ENCODE measurements at places on chromosomes 3 and 15.

DNA sequence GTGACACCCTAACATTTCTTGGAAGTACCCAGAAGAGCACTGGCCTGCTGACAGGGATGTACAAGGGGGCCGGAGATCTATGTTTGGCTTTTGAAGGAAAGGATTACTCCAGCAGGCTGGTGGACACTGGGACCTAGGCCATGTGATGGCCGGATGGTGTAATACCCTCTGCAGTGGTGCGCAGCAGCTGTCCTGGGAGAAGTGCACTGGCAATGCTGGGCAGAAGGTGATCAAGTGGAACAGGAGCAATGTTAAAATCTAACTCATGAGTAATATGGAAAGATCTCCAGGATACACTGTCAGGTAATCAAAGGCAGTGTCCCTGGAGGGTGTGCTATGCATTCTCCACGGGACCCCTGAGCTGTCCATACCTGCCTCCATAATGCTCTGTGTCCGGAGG, 71.2 kb upstream of the POMGNT2 start:
- DNase-seq = no peak

DNA sequence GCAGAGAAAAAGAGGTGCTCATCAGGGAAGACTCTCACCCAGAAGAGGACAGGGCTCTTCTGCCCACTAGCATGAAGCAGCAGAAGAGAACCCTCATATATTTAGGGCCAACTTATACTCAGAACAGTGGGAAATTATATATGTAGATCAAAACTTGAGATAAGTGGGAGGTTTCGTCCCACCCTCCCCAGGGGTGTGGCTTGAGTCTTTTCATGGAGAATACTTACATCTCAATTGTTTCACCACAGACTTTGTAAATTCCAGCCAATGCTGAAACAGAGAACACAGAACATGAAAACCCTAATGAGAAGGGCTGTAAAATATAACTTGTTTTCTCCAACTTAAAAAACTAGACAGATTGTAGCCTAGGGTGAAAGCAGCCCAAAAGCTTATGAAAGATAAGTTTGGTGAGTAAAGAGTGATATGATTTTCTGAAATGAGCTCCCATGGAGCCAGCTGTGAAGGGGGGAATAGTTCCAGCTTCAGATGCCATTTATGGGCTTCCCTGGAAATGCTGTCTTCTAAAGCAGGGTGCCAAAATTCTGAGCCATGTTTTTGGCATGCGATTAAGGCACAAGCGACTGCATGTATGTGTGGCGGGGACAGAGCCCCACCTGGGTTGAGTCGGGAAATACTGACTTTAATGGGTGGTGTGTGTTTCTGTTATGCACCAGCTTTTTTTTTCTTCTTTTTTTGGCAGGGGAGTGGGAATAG, 92.9 kb downstream of the WDR76 start:
- no peak for DNase-seq

DNA sequence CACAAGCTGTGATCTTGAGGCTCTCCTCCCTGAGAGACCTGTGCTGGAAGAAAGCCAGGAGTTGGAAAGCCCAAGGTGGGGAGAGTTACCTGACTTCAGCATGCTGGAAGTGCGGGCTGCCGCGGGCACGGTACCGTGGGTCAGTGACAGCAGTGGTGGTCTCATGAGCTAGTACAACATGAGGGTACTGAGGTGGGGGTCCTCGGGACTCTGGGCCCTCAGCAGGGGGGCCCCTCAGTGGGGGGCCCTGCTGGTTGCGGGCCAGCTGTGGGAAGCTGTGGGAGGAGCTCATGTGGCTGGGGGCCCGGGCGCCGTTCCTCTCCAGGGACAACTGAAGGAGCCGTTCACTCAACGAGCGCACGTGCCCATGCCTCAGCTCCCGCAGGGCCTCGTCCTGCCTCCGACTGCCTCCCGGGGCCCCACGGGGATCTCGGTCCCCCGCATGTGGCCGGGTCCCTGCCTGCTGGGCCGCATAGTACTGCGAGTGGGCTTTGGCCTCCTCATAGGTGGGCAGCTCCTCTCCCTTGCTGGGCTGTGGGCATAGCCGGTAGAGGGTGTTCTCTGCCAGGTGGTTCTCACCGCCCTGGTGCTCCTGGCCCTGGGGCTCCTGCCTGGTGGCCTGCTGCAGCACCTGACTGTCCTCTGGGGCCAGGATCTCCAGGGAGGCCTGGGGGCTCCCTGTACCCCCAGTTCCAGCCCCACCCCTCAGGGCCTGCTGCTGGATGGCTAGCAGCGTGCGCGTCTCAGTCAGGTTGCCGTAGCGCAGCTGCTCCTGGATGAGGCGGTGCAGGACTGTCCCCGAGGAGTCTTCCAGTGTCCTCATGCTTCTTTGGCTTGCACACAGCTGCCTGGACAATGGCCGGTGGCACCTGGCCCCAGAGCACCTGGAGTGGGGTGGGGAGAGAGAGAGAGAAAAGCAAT, 3.4 kb downstream of the AMOTL2 start:
- DNase-seq = no peak

DNA sequence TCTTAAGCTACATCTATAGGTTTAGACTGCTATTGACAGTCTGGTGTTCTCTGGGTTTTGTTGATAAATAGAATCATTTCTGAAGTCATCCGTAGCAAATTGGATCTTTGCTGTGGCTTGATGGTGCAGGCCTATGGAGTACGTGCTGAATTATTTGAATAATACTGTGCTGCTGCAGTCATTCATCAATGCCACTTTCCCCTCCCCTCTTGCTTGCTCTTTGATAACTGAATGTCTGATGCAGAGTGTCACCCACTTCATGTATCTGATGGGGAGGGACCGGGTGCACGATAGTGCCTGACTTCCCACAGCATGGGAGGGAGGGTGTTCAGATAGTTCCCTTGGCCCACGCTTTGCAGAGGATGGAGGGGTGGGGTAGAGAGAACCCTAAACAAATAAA, 179.9 kb downstream of the AGBL1 start:
- no peak for DNase-seq

- no peak for DNase-seq
Observed at GRCh38 chr3:100641471-100642032, 32.2 kb downstream of the ADGRG7 start.

DNA sequence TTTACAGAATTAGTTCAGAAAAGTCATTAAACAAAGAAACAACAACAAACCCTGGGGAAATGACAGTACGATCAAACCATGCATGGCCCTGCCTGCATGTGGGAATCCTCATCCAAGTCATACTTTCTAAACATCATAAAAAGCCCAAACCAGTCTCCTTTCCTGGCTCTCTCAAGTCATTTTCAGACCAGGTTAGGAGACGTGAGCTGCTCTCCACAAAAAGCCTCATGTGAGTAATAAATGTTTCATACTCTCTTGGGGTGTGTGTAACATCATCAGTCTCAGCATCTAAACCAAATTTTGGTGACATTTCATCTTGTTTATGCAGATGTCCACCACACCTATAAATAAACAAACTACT, 18.9 kb downstream of the GREM1 start:
- DNase-seq = no peak

DNA sequence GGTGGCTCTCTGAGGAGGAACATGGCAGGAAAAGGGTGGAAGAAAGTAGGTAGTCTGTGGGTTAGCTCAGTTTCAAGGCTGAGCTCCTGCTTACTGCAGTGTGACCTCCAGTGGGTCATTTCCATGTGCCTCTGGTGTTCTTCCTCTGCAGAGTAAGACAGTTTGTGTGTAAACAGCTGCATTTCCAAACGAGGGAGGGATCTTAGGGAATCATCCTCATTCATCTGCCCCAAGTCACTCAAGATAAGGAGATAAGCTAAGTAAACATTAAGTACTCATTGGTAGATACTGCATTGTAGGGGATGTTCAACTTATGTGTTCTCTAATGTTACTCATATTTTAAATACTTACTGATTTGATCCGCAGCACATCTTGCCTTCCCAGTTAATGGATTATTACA, 83.6 kb downstream of the CLSTN2 start:
- no peak for DNase-seq

DNA sequence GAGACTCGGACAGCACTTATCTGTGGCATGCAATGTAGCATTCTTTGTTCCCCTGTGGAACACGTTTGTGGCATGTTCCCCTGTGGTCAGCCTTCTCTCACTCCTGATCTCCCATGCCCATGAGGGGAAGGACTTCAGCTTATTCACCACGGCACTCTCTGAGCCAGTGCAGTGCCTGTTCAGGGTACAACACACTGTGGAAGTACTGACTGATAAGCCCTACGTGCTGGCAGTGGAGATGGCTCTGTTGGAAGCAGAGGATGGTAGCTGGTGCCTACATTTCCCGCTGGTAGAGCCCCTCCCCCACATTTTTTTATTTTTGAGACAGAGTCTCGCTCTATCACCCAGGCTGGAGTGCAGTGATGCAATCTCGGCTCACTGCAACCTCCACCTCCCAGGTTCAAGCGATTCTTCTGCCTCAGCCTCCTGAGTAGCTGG, 43.5 kb upstream of the ETV5 start:
- DNase-seq = no peak

DNA sequence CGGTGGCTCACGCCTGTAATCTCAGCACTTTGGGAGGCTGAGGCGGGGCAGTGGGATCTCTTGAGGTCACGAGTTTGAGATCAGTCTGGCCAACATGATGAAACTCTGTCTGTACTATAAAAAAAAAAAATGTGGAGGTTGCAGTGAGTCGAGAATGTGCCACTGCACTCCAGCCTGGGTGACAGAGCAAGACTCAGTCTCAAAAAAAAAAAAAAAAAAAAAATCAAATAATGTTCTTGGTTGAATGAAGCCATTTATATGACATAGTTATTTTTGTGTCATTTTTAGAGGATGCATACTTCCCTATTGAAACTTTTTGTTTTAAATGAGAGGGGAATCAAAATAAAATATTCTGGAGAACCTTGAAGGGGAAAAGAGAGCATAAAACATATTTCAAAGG, 3.1 kb downstream of the HMCES start:
- DNase-seq = no peak

GRCh38 chr3:117842086-117842485, 1132.5 kb downstream of the TUSC7 start:
- no peak for DNase-seq

GRCh38 chr3:50189274-50189673, 2.1 kb upstream of the GNAT1 start:
- DNase-seq = no peak

- no peak for DNase-seq
Observed at GRCh38 chr15:60584355-60584998, 105.5 kb upstream of the ICE2 start.

DNA sequence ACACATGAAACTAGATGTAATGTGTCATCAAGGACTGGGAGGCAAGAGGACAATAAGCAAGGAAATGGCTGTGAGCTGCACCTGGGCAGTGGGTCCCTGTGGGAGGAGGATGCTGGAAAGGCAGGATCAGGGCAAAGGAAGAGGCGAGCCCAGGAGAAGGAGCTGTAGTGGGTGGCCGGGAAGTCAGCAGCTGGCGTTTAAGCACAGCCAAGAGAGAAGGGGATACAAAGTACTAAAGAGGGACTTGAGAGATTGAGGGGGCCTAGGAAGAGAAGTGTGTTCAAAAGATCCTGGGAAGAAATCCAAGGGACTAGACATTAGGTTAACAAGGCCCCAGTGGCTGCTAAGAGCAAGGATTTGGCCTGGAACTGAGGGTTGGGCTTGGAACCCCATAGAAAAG, 188.5 kb upstream of the SLC24A5 start:
- DNase-seq = no peak

DNA sequence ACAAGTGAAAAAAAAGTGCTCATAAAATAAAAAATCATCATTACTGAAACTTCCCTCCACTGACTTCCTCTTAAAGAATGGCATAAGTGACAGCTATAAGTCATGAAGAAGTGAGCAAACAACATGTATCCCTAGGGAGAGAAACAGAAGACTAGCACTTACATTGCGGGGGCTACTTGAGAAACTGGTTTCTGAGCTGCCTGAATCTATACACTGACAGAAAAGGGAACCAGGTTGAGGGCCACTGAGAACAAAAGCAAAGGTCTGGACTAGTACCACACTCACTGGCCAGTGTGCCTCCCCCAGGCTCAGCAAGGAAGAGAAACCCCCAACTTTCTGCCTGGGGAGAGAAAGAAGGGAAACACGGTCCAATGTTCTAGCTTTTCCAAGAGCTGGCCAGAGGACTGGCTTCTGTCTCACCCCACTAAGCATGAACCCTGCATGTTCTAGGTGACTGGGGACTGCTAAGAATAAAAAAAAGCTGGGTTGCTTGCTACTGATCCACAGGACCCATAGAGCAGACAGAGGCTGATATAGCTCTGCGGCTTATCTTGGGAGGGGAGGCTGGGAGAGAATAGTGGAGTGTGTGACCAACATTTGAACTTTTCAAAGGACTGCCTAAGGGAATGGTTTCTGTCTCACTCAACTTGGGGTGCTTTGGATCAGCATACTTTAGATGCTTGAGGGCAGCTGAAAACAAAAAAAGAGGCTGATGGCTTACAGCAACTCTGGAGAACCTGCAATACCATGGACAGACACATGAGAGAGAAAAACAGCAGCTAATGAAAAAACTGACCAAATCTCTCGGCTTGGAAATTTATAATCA, 8.1 kb downstream of the RAD18 start:
- DNase-seq = no peak

- DNase-seq = no peak
Observed at GRCh38 chr3:5071061-5071460, 51.0 kb upstream of the ARL8B start.

- DNase-seq = no peak
Observed at GRCh38 chr15:92843814-92844213, 56.3 kb upstream of the CHD2 start.

GRCh38 chr3:179743913-179744312, 91.1 kb downstream of the USP13 start:
- DNase-seq = no peak

- DNase-seq = no peak
Observed at GRCh38 chr3:158419820-158420653, 151.0 kb upstream of the MLF1 start.

DNA sequence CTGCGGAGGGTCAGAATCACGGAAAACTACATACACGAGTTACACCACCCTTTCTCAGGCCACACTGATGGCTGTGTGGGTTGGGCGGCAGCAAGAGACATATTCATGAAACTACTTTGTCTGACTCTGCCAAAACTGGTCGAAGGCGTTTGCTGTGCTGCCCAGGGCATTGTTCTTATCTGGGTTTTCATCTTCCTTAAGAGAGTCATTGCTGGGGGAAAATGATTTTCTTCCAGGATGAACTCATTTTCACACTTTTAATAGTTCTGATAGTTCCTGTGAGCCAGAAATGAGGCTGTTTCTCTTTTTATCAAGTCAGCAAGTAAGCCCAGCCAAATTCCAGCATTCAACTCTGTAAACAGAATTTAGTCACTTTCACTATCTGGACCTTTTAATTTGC, 47.6 kb downstream of the TRIM71 start:
- no peak for DNase-seq

DNA sequence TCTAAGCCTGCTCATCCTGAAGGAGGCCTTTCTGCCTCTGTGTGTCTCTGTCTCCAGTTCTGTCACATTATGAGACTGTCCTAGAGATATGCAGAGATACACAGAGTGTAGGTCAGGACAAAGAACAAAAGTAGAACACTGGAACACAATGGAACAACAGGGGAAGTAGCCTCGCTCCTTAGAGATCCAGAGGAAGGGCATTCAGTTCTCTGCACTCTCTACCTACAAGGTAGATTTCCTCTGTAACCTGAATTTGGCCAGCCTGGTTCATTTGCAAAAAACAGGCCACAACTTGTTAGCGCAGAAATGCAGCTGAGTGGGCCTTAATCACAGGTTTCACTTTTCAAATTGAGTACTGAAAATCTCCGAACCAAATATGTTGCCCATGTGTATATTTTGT, 19.4 kb downstream of the NEK10 start:
- no peak for DNase-seq

GRCh38 chr3:160099834-160100233, 111.2 kb downstream of the IL12A start:
- DNase-seq = no peak

- DNase-seq = no peak
Observed at GRCh38 chr3:47434849-47435248, 40.9 kb downstream of the SCAP start.

- no peak for DNase-seq
Observed at GRCh38 chr3:134339331-134339730, 34.9 kb downstream of the AMOTL2 start.

Data from stimulated activated CD4-positive, alpha-beta T cell treated with anti-CD3 and anti-CD28 coated beads, TNF-alpha, amount 100 ng/mL, for 1 hour (primary cell).